ENCODE measurements at places on chromosomes 3 and 15. TPM values are rescaled to one million over a fixed set of nuclear protein-coding genes. Genes with fewer than 3 reads are reported as not detected.

GRCh38 chr15:77333166-77333565 is 86.7 kb downstream of the PEAK1 start:
- no peak for DNase-seq

DNA sequence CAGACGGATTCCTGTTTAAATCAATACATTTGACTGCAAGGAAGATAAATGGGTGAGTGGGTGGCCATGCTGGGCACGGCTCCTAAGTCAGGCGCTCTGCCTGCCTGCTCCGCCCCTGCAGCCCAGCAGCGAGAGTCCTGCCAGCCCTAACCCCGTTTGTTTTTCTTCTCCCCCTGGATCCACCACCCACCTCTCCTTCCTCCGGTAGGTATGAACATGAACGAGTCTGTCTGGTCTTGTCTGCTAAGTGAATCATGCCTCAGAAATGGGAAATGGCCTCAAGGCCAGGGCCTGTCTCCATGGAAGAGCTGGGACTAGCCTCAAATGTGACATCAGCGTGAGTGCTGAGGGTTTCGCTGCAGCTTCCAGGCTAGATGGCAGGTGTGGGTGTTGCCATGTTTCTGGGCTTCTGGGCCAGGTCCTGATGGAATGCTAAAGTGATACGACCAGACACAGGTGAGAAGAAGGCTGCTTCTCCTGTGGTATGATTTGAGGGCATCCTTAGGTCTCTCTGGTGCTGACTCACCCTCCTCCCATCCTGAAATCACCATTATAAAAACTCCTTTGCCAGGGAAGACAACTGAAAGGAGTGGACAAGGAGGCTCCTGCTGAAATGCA is 5.6 kb upstream of the FEM1B start:
- no peak for DNase-seq

GRCh38 chr3:159789017-159789416 is 199.6 kb upstream of the IL12A start:
- DNase-seq, result no peak

DNA sequence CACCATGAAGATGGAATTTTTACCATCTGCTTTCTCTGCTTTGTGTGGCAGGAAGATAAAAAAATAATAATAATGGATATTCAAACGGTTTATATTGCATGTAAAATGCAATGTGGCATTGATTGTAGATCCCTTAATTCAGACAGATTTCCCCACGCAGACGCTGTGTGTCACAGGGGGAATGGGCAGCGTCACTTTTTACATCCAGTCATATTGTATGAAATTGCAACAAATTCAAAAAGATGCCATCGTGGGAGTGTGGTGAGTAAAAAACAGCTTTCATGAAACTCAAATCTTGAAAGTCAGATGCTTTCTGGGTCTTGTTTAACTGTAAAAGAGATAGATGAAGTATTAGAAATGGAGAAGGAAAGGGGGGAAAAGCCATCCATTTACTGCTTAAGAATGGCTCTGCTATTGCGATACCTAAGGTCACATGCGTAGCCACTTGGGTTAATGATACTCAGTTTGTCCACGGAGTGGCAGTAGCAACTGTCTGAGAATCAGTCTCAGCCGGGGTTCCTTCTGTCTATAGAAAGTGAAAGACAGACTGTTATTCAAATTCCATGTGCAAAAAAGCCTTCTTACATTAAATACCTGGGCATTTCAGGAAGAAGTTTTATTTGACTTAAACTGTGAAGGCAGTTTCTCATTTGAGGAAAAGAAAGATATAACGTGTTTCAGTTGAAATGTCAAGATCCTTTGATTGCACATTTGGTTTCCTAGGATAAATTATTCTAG is 28.5 kb downstream of the BTD start:
- no peak for DNase-seq

Gene CCRL2
- polyA plus RNA-seq, result 0.16 TPM

GRCh38 chr3:14154895-14155440 is 23.4 kb downstream of the XPC start:
- DNase-seq, result no peak

- no peak for DNase-seq
These were observed 89.2 kb upstream of the SNRK start for GRCh38 chr3:43197181-43197580.

DNA sequence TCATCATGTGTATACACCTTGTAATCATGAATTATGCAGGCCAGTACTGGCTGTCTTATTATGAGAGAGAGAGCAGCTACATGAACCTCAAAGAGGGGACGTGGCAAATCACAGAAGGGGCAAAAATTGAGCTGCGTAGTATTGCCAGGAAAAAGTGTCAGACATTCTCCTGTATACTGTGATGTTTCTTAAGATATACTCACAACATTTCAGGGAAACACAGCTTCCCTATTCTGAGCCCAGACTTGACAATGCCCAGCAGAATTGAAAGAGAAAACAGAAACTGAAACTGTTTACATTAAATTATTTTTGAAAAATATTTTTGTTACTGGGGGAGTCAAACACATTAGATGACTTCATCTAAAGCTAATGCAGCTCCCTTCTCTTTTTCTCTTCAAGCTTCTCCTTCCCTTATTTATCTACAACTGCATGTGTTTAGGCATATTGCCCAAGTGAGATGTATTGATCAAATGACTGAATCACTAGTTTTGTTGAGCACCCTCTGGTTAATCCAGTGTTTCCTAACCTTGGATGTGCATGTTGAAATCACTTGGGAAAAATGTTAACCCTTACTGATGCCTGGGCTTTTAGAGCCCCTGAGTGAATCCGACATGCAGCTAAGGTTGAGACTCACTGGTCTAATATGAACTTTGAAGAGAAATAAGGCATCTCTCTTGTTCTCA is 39.5 kb downstream of the CADPS start:
- DNase-seq, result no peak

DNA sequence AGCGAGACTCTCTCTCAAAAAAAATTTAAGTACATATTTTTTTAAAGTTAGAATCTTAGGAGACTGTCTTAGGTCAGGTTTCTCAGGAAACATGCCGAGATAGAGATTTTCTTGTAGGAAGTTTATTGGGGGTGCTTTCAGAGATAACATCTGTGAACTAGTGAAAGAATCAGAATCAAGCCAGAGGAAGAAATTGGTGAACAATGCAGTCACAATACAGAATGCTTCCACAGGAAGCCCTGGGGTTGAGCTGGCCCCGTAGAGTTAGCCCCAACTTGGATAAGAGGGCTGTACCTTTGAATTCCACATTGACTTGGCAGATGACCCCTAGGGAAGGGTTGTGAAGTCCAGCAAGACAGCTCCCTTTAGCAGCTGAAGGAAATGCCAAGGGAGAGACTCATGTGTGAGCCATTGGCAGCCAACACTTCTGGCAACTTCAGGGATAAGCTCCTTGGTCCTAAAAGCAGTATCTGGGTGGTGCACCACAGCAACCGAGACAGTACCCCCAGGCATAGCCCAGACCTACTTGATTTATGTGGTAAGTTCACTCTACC is 7.1 kb upstream of the PLCB2 start:
- no peak for DNase-seq

Data from AG04450 (cell line).